ENCODE measurements at places on chromosomes 1 and 21.

- DNase-seq: no peak
Observed at GRCh38 chr1:31497601-31498000, 78.7 kb upstream of the TINAGL1 start.

DNA sequence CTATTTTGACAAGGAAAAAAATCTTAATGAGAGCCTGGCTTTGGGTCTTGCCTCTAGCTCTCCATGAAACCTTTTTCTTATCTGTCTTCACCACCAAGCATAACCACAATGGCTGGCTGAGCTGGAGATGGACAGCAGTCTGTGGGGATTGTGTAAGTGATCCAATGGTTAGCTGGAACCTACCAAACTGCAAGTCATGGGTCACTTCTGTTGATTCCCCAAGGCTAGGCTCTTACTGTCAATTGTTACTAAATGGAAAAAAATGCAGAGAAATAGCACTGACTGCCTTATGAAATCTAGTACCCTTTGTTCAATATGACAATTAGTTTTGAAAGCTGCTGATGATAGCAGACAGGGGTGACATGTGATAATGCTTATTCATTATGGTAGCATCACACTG lies 359.0 kb downstream of the ST6GALNAC3 start:
- no peak for DNase-seq

- no peak for DNase-seq
Observed at GRCh38 chr1:185349556-185349955, 32.5 kb upstream of the IVNS1ABP start.

- no peak for DNase-seq
Observed at GRCh38 chr21:33691945-33692603, 49.8 kb downstream of the ITSN1 start.

DNA sequence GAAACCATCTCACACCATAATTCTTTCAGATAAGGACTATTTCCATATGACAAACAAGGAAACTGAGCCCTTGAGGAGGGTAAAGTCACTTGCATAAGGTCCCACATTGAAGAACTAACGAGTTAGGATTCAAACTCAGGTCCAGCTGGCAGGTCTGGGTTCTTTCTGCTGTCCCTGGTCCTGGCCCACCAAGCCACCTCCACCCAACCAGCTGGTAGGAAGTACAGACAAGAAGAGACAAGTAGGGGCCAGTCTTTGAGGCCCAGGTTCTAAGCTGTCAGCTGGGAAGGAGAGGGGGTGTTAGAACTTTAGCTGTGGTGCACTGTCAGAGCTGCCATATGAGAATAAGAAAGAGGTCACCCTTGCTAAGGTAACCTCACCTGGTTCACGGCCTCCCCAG lies 188.6 kb downstream of the TRABD2B start:
- DNase-seq: no peak

DNA sequence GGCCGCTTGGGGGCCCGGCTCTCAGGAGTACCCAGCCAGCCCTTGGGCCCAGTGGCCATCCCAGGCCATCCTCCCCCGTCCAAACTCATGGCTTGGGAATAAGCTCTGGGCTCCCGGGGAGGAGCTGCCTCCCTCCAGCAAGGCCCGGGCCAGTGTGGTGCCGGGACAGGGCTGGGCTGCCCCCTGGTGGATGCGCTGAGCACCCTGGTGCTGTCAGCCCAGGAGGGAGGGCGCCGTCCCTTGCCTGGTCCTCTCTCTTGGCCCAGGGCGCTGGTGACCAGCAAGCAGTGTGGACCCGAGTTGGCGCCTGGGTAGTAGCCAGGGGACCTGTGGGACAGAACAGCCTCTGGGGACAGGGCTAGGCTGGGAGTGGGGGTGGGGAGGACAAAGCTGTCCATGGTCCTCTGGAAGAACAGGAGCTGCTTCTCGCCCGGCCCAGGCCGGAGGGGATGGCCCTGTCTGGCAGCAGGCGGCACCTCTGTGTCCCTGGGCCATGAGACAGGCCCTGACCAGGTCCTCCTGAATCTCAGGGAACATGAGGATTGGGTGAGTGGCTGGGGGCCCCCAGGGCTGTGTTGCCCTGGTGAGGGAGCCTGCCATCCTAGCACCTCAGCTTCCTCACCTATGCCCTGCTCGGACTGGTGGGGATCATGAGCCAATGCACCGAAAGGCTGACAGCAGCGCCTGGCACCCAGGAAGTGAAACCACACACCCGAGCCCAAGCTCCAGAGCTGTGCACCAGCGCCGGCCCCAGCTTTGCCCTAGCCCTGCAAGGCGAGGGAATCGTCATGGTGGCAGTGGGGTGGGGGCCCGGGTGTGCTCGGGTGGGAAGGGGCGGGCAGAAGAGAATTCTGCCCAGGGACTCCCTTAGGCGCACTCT lies 9.4 kb downstream of the MORN1 start:
- peak; percentile 63 for DNase-seq

- DNase-seq: no peak
Observed at GRCh38 chr21:41011951-41012366, 156.0 kb upstream of the BACE2 start.

DNA sequence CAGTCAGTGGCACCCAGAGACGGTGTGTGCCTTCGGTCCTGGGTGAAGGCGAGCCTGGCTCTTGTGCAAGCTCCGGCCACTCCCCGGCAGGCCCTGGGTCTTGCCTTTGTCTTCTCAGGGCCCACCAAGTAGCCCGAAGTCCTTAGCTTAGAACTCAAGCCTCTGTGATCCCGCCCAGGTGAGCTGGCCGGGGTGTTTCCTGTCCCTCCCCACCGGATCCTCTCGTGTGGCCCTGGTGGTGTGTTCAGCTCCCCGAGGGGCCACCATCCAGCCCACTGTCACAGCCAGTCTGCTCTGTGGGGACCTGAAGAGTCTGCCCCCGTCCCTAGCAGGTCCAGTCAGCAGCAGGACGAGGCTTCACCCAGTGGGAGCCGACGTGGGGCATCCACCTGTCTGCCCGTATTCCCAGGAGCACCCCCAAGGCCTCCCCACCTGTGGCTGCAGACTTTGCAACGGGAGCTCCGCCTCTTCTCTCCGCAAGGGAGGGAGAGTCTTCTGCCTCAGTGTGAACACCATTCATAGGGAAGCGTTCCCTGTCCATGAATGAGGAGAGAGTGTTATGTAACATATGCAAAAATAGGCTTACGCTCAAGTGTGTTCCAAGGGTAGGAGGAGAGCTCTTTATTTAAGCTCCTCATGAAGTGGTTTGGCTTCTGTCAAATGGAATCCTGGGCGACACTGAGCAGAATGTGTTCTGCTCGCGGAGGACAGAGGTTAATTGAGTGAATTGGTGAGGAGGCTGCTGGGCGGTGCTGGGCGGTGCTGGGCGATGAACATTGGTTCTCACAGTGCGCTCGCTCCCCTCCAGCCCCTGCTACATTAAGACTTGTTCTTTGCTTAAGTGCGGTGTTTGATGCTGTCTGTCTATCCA lies 108.9 kb downstream of the CRYAA start:
- DNase-seq: no peak

DNA sequence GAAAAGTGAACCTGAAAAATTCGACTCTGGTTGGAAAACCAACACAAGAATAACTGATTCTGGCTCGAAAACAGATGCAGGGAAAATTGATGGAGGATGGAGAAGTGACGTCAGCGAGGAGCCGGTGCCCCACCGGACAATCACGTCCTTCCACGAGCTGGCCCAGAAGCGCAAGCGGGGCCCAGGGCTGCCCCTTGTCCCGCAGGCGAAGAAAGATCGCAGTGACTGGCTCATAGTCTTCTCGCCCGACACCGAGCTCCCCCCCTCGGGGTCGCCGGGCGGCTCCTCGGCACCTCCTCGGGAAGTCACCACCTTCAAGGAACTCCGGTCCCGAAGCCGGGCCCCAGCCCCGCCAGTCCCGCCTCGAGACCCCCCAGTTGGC lies 1.9 kb downstream of the RUSC1 start:
- no peak for DNase-seq

DNA sequence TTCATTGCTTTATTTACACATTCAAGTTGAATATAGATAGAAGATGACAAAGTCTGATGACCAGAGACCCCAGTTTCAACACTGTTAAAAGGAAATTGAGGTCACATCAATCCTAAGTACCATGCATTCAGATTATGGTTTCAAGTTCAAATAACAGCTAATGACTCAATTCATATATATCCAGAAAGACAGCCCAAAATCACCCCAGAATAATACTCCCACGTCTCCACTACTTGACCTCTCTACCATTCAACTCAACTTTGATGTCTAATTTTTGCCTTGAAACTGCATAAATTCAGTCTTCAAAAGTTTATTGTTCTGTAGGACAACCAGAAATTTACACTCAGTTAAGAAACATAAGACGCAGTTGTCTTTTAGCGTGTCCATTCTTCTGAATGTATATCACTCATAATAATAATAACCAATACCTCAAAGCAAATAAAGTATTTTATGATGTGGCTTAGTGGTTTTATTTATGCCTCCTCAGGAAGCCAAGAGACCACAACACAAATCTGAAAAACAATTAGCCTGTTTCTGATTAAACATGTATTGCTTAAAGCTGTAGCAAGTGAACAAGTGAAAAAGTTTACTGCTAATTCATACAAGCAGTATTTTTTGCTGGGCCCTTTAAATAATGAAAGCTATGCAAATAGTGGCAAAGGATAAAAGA lies 569.0 kb downstream of the LTN1 start:
- no peak for DNase-seq

DNA sequence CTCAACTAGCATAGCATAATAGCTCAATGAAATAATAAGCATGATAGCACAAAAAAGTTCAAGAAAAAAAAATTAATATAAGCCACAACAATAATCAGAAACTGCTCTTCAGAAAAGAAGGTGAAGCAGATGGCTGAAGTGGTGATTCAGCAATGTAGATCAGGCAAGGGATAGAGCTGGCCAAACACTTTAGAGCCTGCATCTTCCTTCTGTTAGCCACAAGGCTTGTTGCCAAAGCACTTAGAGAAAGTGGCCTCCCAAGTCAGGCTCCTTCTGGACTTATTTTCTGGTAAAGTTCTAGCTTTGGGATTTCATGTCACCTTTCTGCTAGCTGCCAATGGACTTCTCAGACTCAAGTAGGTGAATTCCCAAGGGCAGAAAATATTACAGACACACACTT lies 60.3 kb upstream of the C1orf87 start:
- no peak for DNase-seq

- DNase-seq: no peak
Observed at GRCh38 chr1:219629296-219629880, 16.5 kb upstream of the ZC3H11B start.

GRCh38 chr1:19222979-19223824 lies 13.1 kb upstream of the UBR4 start:
- no peak for DNase-seq

GRCh38 chr1:51569284-51570062 lies 47.4 kb upstream of the OSBPL9 start:
- peak; percentile 78 for DNase-seq

DNA sequence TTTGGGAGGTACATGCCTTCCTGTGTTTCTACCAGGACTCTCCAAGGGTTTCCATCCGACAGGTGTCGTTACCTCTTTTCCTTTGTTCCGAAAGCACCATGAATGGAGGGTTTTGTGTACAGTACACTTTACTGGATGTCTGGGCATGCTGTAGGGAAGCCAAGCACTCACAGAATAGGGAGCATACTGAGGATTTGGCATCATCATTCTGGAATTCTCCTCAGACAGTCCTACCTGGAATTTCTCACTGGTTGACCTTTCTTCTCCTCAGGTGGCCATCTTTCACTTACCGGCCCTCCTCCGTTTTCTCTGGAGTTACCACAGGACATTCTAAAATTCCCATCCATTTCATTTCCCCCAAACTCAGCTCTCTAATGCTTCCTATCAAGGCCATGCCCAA lies 5.9 kb upstream of the MPL start:
- no peak for DNase-seq

- no peak for DNase-seq
Observed at GRCh38 chr1:215603319-215603718, 36.2 kb downstream of the KCTD3 start.

- no peak for DNase-seq
Observed at GRCh38 chr1:152038871-152039270, 2.1 kb upstream of the S100A11 start.

DNA sequence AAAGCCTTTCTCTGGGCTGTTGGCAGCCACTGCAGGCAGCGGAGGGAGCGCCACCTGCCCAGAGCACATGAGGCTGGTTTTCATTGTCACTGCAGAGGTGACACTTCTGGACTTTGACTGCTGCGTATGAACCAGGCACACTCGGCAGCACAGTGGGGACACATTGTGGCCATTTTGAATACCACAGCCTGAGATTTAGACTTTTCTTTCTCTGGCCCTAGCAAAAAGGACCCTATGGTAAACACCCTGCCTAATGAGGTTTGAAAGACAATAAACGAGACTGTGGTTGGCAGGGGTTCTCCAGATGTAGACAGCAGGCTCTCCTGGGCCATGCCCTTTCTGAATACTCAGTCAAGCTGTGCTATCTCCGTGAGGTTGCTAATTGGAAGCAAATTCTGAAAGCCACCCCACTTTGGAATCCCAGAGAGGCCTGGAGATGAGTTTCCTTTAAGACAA lies 12.0 kb upstream of the KCNE2 start:
- peak; percentile 39 for DNase-seq

DNA sequence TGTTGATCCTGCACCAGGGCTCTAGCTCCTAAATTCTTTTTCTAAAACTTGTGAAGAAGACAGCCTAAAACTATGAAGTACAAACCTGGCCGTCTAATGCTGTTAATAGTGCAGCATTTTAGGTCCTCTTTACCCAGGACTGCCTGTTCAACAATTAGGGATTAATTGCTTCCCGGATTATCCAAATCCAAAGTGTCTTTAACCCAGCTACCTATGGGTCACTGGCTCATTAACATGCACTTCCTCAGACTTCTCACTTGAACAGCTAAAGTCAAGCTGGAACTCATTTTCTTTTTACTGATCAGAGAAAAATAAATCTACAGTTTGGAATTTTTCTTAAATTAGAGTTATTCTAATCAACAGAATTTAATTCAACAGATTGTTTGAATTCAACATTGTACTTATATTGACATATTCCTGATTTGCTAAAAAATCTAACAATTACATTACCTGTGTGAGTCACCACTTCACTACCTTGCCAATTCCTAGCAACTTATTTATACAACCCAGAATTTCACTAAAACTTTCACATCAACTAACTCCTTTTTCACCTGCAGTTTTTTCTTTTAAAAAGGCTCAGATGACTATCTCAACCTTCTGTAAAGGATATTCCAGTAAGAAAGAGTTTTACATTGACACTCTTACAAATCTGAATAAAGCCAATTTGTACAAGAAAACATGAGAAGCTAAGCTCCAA lies 3.3 kb downstream of the HNRNPU start:
- no peak for DNase-seq

GRCh38 chr1:5370311-5370710 lies 621.9 kb downstream of the NPHP4 start:
- DNase-seq: no peak

DNA sequence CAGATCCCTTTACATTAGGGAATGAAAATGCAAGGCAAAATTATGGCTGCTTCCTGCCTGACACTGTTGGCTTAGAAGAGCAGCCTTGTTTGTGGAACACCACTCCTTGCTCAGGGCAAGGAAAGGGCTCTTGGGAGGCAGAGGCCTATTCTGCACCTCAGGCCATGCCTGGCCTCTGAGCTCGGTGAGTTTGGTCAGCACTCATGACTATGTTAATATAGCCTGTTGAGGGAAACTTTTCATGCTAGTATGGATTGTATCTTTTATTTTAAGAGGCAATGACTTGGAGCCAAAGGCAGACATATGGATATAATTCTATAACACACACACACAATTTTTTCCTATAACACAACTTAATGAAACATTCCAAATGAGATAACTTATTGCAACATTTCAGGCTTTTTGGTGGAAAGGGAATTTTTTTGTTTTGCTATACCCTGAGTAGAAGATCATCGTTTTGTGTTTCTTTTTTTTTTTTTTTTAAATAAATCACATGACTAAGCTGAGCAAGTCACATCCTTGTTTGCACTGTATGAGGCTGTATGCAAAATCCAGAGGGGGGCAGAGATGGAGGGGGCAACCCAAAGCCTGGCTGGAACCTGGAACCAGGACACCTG lies 5.6 kb upstream of the YRDC start:
- DNase-seq: no peak
